ENCODE measurements at places on chromosomes 2 and 18. TPM values are rescaled to one million over a fixed set of nuclear protein-coding genes. Genes with fewer than 3 reads are reported as not detected.
A peak's percentile ranks its signal among the peaks of the same experiment; 100 is the strongest.

CRYBA2 gene
- not detected for total RNA-seq

GAREM2 gene
- not detected for total RNA-seq

NOSTRIN gene
- not detected for total RNA-seq

MLPH gene
- total RNA-seq, result not detected

CASP8 gene
- 114 TPM for total RNA-seq

ZAP70 gene
- not detected for total RNA-seq

HAUS1 gene
- total RNA-seq, result 46.3 TPM

IL36G gene
- total RNA-seq, result not detected

UGT1A8 gene
- 0.18 TPM for total RNA-seq

UNC80 gene
- 0.04 TPM for total RNA-seq

VAMP5 gene
- total RNA-seq, result not detected

SERPINB11 gene
- not detected for total RNA-seq

GRCh38 chr2:116859708-116860107, 954.8 kb upstream of the DDX18 start:
- no peak for DNase-seq

GRCh38 chr2:159051133-159051532, 82.7 kb downstream of the TANC1 start:
- no peak for DNase-seq

DNA sequence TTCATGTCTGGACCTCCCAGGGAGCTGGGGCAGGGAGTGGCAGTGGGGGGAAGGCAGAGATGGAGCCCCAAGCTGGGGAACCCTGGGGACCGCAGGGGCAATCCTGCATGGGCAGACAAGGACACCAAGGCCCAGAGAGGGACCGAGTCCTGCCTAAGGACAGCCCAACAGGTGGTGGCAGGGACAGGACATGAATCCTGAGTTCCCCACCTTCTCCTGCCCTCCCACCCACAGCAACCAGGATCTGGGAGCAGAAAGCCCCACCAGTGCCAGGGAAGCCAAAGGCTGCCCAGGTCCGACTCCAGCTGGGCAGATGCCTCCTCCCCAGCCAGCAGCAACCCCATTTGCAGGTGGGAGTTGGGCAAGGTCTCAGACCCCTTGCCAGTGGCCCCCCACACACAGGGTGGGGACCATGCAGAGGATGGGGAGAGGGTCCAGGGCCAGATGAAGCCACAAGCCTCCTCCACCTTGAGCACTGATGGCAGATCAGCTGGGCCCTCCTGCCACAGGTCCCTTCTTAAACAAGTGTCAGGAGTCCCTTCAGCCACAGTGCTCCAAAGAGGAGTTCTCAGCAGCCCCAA, 6.3 kb downstream of the ADRA2B start:
- no peak for DNase-seq

DNA sequence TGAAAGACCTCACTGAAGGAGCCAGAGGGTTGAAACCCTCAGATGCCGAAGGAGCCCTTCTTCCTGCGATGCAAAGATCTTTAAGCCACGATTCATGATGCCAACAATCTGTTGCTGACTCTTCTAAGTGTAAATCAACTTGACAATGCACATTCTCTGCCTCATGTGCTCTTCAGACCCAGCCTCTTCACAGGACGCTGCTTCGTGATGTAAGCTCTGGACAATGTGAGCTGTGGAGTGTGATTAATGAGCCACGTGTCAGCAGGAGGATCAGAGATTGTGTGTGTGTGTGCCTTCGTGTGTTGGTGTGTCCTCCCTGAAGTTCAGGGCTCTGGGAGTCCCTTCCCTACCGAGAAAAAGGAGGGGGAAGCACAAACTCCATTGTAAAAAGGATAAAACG, 26.5 kb upstream of the TWIST2 start:
- no peak for DNase-seq

DNA sequence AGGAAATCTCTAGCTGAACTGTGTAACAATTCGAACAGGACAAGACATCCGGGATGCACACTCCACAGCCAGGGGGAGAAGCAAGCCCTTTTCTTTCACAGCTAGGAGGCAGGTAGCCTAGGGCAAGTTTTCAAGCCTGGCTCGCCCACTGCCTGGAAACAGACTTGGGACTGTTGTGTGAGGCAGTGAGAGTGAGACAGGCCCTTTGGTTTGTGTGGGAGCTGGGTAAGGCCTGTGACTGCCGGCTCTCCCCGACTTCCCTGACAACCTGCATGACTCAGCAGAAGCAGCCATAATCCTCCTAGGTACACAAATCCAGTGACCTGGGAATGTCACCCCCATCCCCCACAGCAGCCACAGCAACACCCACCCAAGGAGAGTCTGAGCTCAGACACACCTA, 179.7 kb downstream of the WDPCP start:
- no peak for DNase-seq

DNA sequence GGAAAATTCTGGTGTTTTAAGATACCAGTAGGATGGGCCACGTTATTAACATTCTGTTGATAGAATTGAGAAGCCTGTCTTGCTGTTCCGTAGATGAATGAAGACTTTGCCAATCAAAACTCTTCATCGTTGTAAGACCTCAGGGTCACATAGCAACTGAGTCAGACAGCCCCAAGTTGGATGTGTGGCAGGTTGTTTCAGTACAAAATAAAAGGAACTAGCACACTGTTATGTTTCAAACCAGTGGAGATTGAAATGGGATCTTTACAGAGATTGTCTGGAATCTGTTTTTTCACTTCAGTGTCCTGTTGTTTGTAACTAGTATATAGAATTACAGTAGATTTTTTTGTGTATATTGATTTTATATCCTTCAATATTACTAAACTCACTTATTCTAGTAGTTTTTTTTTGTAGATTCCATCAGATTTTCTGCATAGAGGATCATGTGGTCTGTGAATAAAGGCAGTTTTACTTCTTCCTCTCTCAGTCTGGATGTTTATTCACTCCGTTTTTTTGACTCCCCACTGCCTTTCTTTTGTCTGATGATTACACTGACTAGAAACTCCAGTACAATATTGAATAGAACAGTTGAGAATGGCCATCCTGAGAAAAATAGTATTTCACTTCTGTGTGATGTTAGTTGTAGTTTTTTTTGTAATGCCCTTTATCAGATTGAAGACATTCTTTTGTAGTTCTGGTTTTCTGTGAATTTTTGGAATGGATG, 22.7 kb downstream of the EPC2 start:
- no peak for DNase-seq

GRCh38 chr18:56984731-56985130, 162.2 kb upstream of the BOD1L2 start:
- no peak for DNase-seq

- no peak for DNase-seq
Measured at GRCh38 chr2:52974127-52974526, 793.5 kb upstream of the CHAC2 start.

DNA sequence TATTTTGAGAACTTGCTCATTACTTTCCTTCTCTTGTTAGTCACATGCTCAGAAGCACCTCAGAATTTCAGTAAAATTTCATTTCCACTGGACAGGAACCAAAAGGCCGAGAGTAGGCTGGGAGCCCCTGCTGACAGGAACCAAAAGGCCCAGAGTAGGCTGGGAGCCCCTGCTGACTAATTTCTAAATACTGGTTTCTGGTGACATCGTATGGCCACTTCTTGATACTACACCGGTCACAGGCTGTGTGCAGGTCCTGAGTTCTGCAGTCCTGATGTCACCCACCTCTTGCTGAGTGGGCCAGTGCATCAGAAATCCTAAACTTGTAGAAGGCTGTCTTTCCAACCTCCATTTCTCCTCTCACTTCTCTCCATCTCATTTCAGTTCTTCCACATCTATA, 17.7 kb upstream of the EN1 start:
- DNase-seq, result peak; percentile 76

DNA sequence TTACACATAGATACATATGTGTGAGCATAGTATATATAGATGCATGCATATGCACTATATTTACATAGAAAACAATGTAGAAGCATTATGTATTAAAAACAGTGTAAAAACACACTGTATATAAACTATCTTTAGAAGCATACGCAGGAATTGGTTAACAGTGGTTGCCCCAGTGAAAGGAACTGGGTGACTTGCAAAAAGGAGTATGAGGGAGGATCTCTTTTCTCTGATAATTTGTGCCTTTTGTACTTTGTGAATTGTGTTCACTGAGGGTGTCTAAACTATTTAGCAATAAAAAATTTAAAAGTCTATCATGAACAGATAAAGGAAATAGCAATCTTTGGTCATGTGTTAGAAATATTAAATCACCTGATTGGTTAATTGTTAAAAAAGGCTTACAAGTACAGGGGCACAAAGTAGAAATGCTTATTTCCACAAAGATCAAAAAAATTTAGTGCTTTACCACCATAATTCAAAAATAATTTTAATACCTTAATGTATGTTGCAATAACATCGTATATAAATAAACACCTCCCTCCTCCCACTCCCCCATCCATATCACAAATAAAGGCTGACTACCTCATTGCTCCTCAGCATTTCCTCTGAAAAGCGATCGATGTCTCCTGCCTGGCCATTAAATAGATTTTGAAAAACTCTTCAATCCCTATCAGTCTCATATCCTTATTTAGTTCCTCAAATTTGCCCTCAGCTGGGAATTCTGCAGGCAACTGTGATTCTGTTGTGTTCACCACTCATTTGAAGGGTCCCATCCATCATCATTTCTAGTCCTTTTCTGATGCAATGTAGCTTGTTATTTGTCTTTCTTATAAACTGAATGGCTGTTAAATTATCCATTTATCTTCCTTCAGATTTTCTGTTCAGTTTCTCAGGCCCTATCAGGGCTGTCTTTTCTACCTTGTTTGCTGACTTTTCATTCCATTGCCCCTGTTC, 257.3 kb downstream of the AGPS start:
- no peak for DNase-seq

DNA sequence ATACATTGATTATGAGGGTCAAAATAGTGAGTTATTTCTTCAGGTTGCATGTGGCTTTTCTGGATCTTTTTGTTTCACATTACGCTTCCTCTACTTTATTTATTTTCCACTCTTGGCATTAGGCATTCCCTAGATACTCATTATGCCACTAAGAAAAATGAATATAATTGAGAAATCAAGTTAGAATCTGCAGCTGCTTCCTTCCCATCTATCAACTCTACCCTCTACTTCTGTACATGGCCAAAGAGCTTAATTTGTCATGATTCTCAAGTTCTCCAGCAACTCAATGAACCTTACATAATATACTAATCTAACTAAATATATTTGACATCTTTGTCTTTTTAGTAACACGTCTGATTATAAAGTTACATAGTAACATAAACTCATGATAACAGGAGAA, 598.1 kb upstream of the LRRTM4 start:
- DNase-seq, result no peak

DNA sequence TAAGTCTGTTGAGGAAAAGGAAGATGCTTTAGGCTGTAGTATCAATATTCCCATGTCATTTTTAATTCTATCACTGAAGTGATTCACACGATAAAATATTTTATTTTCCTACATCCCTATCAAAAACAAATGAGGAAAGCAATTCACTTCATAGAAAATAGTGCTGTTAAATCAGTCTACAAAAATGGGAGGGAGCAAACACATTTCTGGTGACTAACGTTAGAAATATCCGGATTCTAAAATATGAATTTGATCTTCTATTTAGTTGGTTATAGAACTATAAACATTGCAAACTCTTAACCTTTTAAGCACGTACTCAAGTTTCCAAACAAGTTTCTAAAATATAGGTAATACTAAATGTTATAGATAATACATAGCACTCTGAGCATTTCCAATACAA, 20.8 kb downstream of the ATF2 start:
- DNase-seq, result no peak
